Globus pallidus (tissue), 1 donor: ENCODE measurements at places on chromosomes 2 and 18.

DNA sequence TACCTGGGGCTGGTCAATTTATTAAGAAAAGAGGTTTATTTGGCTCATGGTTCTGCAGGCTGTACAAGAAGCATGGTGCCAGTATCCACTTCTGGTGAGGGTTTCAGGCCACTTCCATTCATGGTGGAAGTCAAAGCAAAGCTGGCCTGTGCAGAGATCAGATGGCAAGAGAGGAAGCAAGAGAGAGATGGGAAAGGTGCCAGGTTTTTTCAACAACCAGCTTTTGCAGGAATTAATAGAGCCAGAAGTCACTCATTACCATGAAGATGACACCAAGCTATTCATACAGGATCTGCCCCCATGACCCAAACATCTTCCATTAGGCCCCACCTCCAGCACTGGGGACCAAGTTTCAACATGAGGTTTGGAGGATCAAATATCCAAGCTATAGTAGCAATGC is 56.8 kb upstream of the ST3GAL5 start:
- DNase-seq = no peak

DNA sequence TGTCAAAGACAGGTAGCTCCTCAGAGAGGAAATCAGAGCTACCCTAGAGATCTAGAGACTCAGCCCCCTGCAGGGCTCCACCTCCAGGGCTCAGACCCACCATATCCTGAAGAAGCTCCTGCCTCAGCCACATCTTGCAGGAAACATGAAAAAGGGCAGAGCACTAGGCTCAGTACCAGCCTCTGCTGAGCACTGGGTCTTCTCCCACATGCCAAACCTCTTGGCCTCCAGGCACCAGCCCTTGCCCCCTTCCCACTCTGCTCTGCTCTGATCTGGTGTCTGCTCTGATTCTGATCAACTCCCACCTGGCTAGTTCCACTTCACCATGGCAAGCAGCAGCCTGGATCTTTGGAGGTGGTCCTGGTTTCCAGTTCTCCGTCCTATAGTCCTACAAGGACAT is 114.3 kb upstream of the SLC66A3 start:
- DNase-seq = no peak

DNA sequence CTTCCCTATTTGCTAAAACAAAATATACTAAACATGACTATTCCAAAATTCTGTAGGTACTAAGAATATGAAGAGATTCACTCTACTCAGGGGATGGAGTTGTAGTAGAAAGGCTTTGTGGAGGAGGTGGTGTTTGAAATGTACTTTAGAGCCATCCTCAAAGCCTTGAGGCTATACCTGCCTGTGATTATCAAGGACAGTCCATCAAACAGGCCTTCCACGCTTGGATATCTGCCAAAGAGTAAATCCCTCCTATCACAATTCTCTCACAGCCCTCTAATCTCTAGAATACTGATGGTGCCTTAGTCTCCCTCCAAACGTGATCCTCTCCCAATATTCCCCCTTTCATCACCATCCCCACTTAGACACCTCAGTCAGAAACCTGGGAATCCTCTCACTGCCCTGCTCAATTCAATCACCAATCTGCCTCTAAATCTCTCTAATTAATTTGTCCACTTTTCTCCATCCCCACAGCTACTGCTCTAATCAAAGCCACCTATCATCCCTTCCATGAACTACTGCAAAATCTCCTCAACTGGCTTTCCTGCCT is 13.1 kb downstream of the SOS1 start:
- DNase-seq = no peak

DNA sequence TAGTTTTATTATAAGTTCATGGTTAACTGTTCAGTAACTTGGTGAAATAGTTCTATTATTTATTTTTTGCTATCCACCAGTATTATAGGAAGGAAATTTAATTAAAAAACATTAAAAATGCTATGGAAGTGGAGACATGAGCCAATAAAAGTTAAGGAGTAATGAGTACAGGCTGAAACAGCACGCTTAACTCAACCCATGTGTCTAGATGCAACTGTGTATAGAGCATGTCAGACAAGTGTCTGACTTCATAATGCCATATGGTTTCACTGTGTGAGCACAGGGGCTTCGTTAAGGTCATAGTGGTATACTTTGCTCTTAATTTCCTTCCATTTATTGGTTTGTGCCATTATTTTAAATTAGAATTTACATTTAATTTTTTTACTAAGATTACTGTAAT is 566.8 kb upstream of the NRP2 start:
- no peak for DNase-seq

- DNase-seq = no peak
These were observed 142.3 kb downstream of the TMEM163 start for GRCh38 chr2:134576478-134576877.

- DNase-seq = no peak
These were observed 29.0 kb downstream of the HDLBP start for GRCh38 chr2:241286348-241287090.
